ENCODE measurements at places on chromosomes 5 and 9.

GRCh38 chr5:173795601-173796000 is 92.5 kb upstream of the CPEB4 start:
- no peak for DNase-seq

- no peak for DNase-seq
Measured at GRCh38 chr5:160044391-160044804, 35.5 kb downstream of the TTC1 start.

DNA sequence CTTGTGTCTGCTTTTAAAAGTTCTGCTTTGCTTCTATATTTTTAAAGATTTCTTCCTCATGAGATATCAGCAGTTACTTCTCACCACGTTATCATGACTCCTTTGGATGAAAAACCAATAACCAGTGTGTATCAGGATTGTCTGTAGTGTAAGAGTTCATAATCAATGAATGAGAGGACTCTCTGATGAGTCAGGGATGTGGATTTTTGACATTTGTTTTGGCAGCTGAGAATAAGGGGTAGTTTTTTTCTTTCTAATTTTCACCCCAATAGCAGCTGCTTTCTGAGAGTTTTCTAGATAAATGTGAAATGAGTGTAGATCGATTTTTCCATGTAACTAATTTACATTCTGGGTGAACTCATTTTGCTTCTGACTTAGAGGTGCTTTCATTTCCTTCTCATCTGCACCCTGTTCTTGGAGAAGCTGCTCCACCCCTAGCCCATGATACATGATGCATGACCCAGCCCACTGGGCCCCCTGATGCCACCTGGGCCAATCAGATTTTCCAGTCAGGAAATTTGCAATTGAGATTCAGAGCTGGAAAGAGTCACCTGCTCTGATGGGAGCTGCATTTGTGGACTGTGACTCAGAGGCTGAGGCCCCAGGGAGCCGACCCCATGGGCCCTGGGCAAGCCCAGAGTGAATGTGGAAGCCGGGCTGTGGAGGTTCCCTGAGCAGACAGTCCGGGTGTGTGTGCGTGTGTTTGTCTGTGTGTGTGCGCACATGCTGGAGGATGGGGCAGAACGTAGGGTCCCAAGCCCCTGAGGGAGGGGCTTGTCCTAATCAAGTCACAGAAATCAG is 159.3 kb downstream of the RGS3 start:
- peak; percentile 26 for DNase-seq

DNA sequence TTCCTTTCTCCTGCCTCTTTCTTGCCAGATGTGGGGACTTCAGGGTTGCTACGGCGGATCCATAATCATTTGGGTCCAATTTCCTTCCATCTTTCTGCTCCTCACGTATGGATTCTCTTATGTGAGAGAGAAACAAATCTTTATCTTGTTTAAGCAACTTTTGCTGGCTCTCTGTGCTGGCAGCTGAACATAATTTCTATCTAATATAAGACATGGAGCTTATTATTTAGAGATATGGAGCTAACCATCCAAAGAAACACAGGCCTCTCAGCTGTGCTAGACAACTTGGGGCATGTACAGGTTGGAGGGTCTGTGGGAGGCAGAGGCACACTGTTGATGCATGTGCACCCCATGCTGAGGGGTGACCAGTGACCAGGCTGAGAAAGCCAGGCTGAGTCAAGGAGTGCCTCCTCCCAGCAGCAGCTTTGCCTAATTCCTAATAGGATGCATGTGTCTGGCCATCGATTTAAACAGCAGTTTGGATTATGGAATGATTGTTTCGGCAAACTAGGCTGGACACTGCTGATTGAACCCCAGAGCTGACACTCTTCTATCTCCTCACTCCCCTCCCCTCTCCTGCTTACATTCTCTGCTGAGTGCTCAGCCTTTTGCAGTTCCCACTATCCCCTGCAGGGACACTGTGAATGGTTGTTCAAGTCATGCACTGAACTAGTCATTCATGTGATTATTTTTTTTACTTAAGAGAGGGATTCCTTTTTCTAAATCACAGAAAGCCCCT is 195.8 kb downstream of the ERCC6L2 start:
- DNase-seq: peak; percentile 40

GRCh38 chr5:146359836-146360235 is 21.2 kb downstream of the POU4F3 start:
- DNase-seq: no peak

DNA sequence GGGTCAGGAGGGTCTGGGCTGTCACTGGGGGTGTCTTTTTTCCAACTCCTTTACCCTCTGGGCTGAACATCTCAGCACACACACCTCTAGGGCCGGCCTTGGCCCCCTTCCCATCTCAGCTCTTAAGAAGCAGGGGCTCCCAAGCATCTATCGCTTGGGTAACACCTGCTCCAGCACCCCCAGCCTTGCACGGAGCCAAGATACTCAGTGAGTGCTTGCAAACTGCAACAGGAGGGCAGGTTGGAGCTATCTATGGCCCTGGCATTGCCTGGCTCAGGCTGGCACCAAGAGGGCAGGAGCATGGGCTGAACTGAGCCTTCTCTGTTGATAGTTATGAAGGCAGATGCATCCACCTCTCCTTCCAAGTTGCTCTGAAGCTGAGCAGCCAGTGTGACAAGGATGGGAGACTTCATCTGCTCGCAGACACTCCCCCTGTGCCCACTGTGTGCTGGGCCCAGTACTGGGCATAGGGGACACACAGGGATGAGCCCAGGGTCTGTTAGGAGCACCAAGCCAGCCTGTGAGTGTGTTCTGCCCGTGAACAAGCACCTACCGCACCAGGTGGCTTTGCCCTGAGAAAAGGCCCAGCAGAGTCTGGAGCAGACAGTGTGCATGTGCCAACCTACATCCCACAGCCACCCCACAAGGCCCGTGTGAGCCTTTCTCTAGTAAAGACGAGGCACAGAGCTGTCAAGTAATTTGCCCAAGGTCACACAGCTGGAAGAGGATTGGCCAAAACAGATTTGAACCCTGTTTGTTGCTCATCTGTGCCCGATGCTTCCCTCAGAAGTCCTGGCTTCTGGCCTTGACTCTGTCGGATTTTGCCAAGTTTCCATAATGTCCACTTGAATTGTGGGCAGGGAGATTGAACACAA is 58.2 kb downstream of the PHF2 start:
- DNase-seq: no peak
